ENCODE measurements at places on chromosomes 7 and 10.
A peak's percentile ranks its signal among the peaks of the same experiment; 100 is the strongest.

DNA sequence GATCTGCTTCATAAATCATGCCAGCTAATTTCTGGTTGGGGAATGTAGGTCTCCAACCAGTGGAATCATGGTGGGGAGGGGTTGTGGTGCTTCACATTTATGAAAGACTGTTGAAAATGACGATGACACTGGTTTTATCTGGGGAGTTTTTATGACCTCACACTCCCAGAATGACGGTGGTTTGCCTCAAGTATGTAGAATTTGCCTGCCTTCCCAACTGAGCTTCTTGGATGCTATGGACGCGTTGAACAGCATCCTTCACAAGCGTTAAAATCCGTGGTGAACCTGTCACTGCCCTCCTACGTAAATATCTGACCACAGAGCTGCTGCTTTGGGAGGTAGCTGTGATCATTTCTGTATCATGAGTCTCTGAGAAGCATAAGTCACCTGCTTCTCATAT is 3.3 kb downstream of the INSYN2A start:
- peak; percentile 71 for DNase-seq

- no peak for DNase-seq
Observed at GRCh38 chr7:1669954-1670893, at the start of gene ELFN1. ELFN1 (plus strand) TSS chr7:1670277; CDS start chr7:1744597, 74,320 bp downstream.

DNA sequence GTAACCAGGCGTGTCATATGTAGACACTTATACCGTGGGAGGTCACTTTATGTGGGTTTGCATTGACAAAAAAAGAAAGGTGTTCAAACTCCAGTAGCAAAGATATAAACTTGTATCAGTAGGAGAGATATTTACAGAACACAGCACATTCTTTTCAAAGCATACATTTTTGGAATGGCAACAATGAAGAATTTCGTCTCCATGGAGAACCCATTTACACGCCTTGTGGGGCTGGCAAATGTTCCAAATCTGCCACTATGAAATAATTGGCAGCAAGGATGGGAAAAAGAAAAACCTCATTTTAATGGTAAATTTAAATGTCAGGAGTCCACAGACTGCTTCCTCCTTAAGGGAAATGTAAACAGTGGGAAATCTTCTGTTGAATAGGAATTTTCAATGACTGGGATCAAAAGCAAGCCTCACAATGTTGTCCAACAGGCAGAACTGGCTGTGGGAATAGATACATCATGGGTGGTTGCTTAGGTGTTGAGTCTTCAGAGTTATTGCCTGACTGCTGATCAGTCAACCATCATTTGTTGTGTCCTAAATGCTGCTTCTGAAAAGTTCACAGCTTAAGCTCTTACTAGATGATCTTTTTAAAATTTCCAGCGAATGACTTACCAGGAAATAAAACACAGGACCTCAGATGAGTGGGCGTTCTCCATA is 256.6 kb upstream of the SEMA3C start:
- peak; percentile 30 for DNase-seq

GRCh38 chr10:113052076-113052830 is 102.2 kb downstream of the TCF7L2 start:
- DNase-seq, result no peak

DNA sequence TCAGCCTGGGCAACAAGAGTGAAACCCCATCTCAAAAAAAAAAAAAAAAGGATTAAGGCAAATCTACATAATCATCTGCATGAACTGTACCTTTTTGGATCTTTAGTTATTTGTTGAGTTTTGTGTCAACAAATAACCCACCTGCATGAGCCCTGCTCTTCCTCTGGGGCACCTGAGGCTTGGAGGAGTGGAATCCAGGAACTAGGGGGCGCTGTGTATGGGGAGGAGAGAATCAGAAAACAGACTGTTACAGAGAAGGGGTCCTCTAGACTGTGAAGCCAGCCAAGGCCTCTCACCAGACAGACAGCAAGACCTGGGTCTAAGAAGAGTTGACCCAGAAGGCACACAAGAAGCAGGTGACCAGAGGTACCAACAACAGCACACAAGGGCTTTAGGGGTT is 682.8 kb upstream of the NRP1 start:
- no peak for DNase-seq

DNA sequence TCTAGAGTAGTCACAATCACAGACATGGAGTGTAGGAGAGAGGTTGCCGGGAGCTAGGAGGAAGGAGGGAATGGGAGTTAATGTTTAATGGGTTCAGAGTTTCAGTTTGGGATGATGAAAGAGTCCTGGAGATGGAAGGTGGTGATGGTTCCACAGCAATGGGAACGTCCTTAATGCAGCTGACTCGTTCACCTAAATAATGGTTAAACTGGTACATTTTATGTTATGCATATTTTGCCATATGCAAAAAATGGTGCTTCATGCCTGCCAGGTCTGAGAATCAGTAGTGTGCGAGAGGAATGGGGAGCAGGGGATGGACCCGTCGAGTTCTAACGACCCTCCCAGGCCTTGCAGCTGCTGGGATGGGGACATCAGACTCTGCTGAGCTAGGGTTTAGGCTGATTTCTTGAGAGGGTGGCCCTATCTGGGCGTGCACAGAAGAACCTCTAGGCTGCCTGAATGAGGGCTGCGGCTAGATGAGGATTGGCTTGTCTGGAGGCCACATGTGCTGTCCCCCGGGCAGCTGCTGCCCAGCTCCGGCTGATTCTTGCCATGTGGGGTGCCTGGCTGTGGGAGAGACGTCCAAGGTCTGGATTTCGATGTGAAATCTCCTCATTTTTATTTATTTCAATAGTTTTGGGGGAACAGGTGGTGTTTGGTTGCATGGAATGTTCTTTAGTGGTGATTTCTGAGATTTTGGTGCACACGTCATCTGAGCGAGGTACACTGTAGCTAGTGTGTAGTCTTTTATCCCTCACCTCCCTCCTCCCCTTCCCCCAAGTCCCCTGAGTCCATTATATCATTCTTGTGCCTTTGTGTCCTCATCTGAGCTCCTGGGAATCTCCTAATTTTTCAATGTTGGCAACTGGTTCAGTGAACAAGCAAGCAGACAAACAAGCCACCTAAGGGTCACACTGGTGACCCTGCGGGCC is 116.0 kb downstream of the GRK5 start:
- no peak for DNase-seq

- no peak for DNase-seq
Observed at GRCh38 chr10:7436490-7437100, 25.8 kb upstream of the SFMBT2 start.

DNA sequence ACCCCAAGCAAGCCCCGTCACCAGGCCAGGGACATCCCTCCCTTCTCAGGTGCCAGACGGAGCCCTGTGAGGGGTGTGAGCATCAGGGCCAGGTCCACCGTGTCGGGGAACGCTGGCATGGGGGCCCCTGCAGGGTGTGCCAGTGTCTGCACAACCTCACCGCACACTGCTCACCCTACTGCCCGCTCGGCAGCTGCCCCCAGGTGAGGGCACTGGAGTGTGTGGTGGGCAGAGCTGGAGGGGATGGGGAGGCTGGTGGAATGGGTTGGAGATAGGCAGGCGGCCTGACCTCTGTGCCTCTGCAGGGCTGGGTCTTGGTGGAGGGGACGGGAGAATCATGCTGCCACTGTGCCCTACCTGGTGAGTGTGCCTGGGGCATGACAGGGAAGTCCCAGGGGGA is 19.9 kb upstream of the ZNF467 start:
- no peak for DNase-seq

GRCh38 chr10:81820418-81820817 is 54.6 kb upstream of the NRG3 start:
- no peak for DNase-seq

DNA sequence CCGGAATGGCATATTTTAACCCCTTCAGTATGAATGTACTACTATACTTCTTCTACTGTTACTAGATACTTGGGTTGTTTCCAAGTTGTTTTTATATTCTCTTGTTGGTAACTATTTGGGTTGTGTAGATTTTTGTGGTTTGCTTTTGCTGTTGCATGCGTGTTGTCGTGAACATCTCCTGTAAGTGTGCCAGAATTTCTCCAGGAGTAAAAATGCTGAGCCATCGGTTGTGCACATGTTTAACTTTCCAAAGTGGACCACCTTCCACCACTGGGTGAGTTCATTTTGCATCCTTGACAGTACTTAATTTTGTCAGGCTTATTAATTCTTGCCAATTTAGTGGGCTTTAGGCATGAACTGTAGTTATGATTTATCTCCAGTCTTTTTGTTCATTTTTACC is 47.9 kb downstream of the CSGALNACT2 start:
- DNase-seq, result no peak

DNA sequence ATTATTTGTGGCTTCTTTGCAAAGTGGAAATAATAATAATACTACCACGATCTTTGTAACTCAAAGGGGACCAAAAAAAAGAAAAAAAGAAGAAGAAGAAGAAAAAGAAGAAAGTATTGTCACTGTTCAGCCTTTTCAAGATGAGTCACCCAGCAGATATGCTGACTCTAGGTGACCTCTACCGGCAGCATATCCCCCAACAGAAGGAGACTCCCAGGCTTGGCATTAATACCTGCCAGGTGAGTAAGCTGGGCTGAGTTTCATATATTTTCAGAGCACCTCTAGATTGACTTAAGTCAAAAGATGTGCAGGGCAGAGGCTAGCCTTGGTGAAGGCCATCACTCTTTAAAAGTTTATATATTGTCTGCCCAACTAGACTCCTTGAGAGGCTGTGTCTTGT is 30.4 kb upstream of the GPR26 start:
- DNase-seq, result no peak

DNA sequence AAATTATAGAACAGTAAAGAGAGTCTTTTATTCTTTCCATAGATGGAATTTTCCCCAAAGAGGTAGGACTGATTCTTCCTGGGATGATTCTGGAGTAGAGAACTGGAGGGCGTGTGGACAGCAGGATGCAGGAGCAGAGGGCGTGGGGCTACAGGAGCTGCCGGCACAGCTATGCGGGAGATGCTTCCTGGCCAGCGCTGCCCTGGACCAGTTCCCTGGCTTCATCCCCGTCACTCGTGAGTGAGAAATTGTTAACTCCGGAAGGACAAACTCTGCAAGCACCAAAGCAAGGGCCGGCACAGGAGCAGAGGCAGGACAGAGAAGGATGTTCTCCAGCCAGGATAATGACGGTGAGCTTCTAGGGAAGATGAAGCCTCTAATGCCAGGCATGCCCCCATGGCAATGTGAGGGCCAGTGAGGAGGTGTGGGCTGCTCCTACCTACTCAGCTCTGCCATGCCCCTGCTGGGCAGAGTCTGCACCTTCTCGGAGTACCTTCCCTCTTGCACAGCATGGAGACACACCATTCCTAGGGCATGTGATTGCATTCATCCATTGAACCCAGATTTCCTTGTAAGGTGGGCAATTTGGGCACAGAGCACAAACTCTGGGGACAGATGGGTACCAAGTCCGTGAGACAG is 760.9 kb upstream of the IGFBP3 start:
- no peak for DNase-seq

DNA sequence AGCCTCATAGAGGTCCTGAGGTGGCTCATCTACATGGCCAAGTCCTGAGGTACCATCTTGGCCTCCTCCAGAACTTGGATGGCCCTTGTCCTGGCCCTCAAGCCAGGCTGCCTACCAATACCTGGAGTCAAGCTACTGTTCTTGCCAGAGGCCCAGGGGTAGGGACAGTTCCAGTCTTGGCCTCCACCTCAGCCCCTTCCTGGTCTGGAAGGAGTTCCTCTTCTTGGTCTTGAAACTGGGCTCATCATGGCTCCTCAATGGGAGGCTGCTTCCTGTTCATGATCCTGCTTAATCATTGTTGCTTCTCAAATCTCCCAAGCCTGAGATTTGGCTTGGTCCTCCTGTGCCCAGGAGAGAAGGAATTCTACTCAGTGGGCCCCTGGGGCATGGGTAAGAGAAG is 3.9 kb downstream of the HPS6 start:
- no peak for DNase-seq

Measured in astrocyte of the spinal cord (primary cell).